Glomerular endothelial cell (primary cell): ENCODE measurements at places on chromosomes 6 and 20.

DNA sequence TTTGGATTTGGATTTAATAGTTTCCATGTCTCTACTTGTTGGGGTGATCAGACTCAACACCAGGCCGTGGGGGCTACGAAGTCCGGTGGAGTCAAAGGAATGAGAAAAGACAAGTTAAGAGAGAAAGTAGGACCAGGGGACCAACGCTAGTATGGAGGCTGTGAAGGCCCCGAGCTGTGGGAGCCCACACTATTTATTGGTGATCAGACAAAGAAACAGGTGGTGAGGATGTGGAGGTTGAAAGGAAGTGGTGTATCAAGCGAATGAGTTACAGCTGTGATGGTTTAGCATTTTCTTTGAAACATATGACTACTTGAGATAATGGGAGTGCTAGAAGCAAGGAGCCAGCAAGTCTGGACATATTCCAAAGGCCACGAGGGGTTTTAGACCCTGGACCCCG is 62.4 kb downstream of the AKAP7 start:
- no peak for DNase-seq

DNA sequence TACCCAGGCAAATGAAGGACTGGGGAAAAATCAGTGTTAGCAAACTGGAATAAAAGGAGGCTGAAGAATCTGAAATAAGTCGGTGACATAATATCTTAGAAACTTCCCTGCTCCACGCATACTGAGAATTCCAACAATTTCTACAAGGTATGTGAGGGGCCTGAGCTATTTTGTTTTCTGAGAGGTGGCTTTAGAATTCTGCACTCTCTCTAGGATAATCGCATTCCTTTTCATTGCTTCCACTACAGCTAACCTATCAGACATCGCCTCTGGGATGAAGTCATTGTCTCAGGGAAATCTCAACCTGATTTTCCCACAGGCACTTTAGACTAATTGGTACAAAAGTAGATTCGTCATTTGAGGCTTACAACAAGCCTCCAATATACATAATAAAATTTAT is 740.8 kb downstream of the PHF3 start:
- DNase-seq: no peak

- no peak for DNase-seq
These were observed 212.7 kb upstream of the AGPAT4 start for GRCh38 chr6:161486361-161487216.

- no peak for DNase-seq
These were observed 5.2 kb downstream of the SYTL3 start for GRCh38 chr6:158654960-158655489.

DNA sequence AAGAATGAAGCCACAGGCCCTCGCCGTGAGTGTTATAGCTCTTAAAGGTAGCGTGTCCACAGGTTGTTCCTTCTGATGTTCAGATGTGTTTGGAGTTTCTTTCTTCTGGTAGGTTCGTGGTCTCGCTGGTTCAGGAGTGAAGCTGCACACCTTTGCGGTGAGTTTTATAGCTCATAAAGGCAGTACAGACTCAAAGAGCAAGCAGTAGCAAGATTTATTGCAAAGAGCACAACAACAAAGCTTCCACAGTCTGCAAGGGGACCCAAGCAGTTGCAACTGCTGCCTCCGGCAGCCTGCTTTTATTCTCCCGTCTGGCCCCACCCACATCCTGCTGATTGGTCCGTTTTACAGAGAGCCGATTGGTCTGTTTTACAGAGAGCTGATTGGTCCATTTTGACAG is 5.2 kb downstream of the HIVEP1 start:
- no peak for DNase-seq

GRCh38 chr6:149497365-149497764 is 12.6 kb upstream of the ZC3H12D start:
- no peak for DNase-seq

GRCh38 chr6:56073761-56074160 is 173.6 kb downstream of the COL21A1 start:
- no peak for DNase-seq

- DNase-seq: no peak
These were observed 21.7 kb downstream of the B4GALT5 start for GRCh38 chr20:49691818-49692568.

GRCh38 chr6:138955262-138955661 is 32.8 kb downstream of the REPS1 start:
- no peak for DNase-seq

GRCh38 chr6:31042806-31043205 is 32.5 kb downstream of the MUC22 start:
- DNase-seq: no peak

DNA sequence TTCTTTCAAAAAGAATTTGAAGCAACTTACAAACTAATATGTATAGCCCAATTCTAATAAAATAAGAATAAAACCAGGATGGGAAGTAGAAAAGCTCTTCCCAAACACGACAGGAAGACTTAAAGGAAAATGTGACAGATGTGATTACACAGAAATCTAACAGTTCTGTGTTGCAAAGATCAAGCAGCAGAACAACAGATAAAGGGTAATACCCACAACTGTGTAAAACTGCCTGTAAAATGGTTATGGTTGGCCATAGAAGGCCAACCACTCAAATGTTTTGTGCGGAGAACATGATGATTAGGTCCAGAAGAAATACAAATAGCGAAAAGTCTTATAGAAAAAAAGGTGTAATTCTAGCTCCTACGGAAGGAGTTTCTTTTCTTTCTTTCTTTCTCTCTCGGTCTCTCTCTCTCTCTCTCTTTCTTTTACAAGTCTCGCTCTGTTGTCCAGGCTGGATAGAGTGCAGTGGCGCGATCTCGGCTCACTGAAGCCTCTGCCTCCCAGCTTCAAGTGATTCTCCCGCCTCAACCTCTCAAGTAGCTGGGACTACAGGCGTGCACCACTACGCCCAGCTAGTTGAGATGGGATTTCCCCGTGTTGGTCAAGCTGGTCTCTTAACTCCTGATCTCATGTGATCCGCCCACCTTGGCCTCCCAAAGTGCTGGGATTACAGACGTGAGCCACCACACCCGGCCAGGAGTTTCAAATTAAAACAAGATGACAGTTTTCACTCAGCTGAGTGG is 128.5 kb downstream of the QRSL1 start:
- DNase-seq: no peak

GRCh38 chr6:122930252-122931180 is 65.5 kb upstream of the CLVS2 start:
- DNase-seq: no peak

- DNase-seq: no peak
These were observed 99.3 kb upstream of the ARMC2 start for GRCh38 chr6:108748959-108749358.

GRCh38 chr6:166903027-166903426 is 53.3 kb downstream of the RNASET2 start:
- no peak for DNase-seq

DNA sequence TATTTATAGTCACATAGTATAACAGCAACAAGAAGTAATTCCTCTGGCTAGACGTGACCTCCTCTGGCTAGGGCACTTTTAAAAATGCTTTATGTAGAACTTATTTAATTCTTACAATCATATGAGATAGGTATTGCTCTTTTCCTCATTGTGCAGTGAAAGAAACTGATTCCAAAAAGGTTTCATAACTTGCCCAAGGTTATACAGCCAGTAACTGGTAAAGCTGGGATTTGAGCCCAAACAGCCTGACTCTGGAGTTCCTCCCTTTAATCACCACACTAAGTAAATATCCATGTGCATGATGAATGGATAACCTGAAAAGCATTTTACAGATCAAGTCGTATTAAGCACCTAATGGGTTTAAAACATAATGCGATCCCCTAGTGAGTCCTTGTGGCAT is 214.6 kb downstream of the PRL start:
- no peak for DNase-seq

- peak; percentile 72 for DNase-seq
These were observed 114.7 kb downstream of the GJA10 start for GRCh38 chr6:90008908-90009501.

DNA sequence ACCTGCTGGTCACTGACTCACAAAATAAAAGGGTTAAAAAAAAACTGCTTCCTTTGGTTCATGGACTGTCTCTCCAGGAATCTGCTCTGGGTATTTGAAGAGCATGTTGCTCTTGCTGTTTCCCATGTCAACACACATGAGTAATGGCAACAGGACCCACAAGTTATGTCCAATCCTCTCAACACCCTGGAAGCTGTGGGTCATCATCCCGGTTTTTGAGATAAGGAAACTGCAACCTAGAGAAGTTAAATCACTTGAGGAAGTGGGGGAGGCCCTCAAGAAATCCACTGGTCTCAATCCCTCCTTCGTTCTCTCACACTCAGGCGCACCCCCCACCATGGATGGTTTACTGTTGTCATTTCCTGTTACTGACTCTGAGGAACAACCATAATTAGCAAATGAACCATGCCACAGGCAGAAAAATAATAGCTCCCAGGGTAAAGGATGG is 12.4 kb downstream of the MAP1LC3A start:
- DNase-seq: peak; percentile 60

GRCh38 chr6:137768935-137769334 is 98.1 kb upstream of the TNFAIP3 start:
- no peak for DNase-seq

DNA sequence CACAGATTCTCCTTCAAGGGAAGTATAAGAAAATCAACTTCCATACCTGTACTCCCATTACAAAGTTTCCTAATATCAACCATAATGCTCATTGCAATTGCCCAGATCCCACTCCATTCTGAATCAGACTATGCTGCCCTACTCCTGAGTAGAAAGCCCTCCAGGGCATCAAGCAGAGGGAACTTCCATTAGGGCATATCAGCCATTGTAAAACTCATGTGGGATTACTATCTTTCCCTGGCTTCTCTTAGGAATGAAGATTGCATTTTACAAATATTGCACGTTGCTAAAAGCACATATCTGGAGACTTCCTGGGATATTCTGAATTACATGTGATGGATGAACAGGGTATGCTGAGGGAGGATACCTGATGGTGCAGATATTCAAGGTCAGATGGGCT is 263.2 kb downstream of the FOXA2 start:
- DNase-seq: no peak

- DNase-seq: no peak
These were observed 838.8 kb downstream of the MAFB start for GRCh38 chr20:39850246-39850645.

DNA sequence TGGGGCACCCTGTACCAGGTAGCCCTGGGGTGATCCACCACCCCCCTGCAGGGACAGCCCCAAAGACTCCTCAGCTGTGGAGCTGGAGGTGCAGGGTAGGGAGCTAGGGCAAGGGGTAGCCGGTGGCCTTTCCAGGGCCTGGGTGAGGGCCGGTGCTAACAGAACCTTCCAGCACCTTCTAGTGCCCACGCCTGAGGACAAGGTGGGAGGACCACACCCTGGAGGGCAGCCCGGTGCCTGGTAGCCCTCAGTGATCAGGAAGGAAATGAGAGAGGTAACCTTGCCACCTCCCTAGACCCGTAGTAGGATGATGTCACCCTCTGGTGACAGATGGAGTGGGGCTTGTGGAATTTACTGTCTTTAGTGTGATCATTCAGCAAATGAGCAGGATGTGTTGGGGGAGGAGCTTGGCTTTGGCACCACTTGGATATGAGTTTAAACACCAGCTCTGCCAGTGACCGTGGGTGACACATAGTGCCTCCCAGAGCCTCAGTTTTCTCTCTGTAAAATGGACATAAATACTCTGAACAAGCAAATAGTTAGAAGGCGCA is 187.7 kb downstream of the NFATC2 start:
- no peak for DNase-seq

DNA sequence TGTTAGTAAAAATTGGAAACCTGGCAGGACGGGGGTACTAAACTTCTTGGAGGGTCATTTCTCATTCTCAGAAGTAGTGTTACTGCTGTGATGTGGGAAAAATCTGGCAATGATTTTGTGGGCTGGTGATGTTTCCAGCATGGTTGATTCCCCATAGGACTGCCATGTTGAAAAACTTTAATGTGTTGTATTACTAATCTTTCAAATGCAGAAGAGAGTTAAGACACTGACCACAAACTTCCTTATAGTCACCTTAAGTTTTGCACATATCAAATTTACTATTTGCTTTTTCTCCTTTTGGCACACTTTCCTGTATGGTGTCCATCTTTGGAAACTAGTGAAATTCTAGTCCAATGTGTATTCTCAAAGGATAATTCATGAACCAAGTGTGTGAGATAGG is 236.2 kb upstream of the TAB2 start:
- no peak for DNase-seq

- DNase-seq: no peak
These were observed 178.5 kb downstream of the SASH1 start for GRCh38 chr6:148521158-148521557.

DNA sequence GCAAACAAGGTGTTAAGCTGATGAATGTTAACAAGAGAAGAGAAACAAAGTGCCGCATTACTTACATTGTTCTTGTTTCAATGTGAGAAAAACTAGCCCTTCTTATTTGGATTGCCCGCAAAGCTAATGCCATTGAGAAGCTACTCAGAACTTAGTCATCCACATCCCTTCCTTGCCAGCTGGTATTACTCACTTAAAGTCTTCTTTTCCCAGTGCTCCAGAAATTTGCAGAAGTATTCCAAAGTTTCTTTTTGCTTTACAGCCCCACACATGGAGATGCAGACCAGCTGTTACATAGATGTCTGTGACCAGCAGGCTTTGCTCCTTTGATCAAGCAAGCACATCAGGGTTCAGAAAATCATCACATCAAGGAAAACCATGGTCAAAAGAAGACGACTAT is 529.0 kb downstream of the TBC1D32 start:
- DNase-seq: no peak

- no peak for DNase-seq
These were observed 2.2 kb downstream of the SMPDL3A start for GRCh38 chr6:122791310-122791679.

- DNase-seq: no peak
These were observed 320.0 kb upstream of the FLRT3 start for GRCh38 chr20:14657266-14658005.

DNA sequence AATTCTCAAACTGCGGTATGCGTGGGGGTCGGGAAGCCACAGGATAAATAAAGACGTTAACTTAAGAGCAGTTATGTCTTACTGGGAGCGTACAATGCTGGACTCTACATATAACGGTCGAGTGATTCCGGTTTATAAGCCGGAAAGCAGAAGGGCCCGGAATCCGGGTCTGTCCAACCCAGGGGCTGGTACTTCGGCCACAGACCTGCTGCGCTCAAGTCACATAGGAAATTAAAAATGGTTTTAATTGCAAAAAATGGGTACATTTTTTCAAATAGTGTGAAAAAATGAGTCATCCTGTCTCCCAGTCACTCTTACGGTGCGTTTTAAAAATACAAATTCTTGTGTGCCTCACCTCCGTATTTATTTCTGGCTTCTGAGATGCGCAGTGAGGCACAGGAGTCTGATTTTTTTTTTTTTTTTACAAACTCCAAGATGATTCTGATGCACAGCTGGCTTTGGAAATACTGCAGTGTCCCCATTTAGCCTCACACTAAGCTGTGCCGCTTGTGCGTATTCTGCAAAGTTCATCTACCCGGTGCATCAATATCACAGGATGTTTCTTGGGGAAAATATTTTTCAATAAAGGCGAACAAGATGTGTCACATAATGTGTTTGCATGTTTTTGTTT is 1.0 kb downstream of the PCIF1 start:
- DNase-seq: no peak

DNA sequence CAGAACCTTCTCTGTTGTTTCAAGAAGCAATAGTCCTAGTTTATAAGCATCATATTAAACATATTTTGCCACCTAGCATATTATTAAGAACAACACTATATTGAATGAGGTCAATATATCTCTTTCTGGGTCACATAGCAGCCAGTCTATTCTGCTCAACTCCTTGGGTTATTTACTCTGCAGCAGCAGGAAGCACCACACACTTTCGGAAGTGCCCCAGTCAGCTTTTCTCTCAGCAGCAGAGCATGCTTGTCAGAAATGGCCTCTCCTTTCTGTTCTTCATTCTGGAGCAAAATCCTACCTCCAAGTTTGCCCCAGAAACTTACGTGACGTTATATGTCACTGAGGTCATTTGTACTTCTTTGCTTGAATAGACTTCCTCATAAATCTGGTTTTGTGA is 22.7 kb downstream of the CFAP206 start:
- DNase-seq: no peak

- no peak for DNase-seq
These were observed 57.5 kb upstream of the IL20RA start for GRCh38 chr6:137102050-137102848.
